C1 segment of cervical spinal cord (tissue), 14 donors: ENCODE measurements at places on chromosomes 7 and 10.

GRCh38 chr10:71316786-71317160 is 2.3 kb upstream of the SLC29A3 start:
- DNase-seq = no peak

- no peak for DNase-seq
Measured at GRCh38 chr7:82152858-82153257, 290.7 kb downstream of the CACNA2D1 start.

- DNase-seq = no peak
Measured at GRCh38 chr10:34964166-34964800, 125.9 kb downstream of the CUL2 start.

DNA sequence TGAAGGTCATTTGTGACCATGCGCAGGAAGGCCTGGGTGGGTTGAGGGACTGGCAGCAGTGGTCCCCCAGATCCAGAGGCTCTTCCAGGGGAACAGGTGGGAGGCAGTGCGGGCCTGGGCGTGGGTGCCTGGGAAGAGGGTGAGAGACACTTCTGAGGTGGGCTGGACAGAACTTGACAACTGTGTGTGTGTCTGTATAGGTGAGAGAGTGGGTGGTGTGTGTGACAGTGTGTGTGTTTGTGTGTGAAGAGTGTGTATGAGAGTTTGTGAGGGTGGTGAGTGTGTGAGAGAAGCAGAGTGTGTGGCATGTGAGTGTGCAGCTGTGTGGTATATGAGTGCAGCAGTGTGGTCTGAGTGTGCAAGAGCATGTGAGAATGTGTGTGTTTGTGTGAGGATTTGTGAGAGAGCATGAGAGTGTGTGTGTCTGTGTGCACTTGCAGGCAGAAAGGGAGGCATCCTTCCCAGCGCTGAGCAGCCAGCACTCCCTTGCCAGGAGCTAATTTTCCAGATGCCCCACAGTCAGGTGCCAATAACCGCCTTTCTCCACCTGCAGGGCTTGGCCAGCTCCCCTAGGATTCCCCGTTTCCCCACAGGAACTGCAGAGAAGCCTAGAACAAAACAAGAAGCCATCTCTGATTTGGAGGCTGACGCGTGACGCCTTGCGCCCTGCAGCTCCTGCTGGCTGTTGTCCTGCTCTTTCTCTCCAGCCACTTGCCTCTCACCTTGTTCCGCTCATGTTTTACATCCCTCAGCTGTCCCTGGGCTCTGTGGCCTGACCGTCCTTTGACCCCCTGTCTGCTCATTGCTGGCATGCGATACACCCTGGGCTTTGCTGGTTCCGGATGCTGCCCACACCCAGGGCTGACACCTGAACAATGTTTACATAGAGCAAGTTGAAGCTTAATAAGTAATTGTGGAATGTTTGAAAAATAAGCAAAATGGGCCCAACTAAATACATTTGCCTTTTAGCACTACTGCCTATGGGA is 88.0 kb downstream of the TMEM178B start:
- no peak for DNase-seq

DNA sequence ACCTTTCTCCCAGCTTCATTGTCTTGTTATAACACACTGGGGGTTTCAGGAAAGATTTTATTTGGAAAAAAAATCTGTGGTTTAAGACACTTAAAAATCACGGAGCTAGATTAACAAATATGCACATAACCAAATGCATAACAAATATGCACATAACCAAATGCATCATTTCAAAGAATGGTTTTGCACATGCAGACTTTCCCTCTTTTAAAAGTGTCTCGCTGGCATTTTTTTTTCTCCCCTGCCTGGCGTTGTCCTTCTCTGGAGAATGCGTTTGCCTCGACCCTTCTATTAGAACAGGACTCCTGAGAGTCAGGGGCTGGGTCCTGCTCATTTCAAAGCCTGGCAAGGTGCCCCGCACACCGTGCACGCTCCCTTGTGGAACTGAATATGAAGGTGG is 42.7 kb upstream of the LOXL4 start:
- no peak for DNase-seq

GRCh38 chr7:6307762-6308161 is 35.3 kb upstream of the CYTH3 start:
- DNase-seq = no peak

GRCh38 chr10:102537948-102538347 is 34.2 kb downstream of the SUFU start:
- no peak for DNase-seq

DNA sequence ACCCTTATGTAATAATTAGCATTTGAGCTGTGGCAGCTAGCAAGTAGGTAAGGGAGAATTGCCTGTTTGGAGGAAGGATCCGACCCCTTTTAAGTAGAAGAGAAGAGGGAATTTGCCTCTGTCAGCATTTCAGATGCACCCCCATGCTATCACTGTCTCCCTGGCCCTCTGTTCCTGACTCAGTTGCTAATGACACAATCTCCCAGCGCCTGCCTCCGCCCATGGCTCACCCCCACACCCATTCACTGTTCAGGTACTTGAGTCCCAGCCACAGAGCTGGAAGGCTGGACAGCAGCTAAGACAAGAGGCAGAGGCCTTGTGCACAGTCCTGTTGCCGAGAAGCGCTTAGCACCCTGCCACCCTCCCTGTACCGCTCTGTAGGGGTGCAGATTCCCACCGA is 512.3 kb upstream of the GALNT17 start:
- DNase-seq = no peak

GRCh38 chr10:34960983-34961382 is 129.2 kb downstream of the CUL2 start:
- no peak for DNase-seq
